B cell (primary cell): ENCODE measurements at places on chromosomes 2 and 18. TPM values are rescaled to one million over a fixed set of nuclear protein-coding genes. Genes with fewer than 3 reads are reported as not detected.

GRCh38 chr2:6887751-6888192, 10.2 kb downstream of the RSAD2 start:
- no peak for DNase-seq

DNA sequence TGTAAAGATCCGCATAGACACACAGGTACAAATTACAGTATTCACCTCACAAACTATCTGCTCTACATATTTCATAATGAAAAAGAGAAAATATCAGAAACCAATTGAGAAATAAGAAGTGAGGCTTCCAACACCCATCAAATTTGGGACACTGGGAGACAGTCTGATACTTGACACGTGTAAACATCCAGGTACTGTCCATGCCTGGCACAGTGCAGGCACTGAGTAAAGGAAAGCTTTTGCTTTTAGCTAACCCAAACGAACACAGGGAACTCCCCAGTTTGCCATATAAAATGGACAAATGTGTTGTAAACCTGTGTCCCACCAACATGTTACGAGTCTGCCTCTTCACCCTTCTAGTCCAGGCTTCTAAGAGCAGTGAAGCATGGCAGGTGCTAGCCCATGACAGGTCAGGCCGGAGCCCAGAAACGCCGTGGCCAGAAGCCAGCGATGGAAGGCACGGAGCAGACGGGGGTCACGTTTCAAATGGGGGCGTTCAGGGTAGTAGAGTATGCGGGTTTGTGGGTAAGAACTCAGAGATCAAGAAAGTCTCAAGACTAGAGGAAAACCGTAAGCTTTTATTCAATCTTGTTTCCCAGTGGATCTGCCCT, 27.0 kb downstream of the CDH2 start:
- DNase-seq: no peak

GRCh38 chr2:25805987-25806386, 72.3 kb downstream of the ASXL2 start:
- no peak for DNase-seq

- peak; percentile 79 for DNase-seq
These were observed 49.8 kb upstream of the SLC1A4 start for GRCh38 chr2:64939332-64939917.

The TSPYL6 gene
- not detected in 2 replicates for total RNA-seq

GRCh38 chr2:86074811-86075210, 30.9 kb downstream of the POLR1A start:
- no peak for DNase-seq

DNA sequence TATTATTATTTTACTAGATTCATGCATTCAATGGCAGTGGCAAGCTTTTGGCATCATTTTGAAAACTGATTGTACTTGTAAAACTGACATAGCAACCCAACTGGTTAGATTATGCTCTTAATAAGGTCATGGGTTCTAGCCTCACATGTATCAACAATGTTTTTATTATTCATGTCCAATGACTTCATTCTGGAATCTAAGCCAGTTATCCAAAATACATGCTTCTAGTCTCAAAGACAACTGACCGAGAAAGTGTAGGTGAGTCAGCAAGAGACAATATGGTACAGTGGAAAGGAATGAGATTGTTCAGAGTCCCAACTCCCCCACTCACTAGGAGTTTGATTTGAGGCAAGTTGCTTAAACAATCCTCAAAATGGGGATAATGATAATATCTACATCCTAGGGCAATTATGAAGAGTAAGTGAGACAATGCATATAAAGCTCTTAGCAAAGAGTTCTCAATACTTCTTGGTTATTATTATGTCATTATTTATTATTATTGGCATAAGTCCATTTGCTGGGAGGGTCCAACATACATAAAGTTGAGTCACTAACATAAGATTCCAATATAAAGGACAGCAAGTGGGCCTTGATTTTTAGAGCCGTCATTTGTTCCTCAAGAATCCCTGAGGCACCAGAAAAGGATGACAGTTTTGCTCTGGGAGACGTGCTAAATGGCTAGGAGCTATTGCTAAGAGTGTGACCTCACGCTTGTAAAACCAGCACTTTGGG, 99.4 kb downstream of the NEB start:
- no peak for DNase-seq

- no peak for DNase-seq
These were observed 48.1 kb downstream of the KCNE4 start for GRCh38 chr2:223100061-223100511.

DNA sequence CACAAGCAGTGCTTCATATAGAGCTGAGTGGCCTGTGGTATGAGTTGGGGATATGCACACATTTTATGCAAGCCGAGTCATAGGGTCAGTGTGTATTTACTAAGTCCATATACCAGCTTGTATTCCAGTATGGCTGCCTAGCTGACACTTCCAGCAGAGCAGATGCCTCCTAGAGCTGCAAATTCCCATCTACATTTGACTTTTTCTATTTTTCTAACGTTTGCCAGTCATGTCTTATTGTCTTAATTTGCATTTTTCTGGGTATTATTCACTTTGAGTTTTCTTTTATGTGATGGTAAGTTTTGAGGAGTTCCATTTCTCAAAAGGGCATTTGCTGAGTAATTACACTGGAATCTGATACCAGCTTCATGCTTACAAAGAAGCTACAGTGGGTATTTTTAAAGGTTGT, 334.5 kb upstream of the CDH2 start:
- no peak for DNase-seq

The IL1R1 gene
- not detected in 2 replicates for total RNA-seq

The POMC gene
- total RNA-seq: 3.4 and 4.3 TPM in 2 replicates

DNA sequence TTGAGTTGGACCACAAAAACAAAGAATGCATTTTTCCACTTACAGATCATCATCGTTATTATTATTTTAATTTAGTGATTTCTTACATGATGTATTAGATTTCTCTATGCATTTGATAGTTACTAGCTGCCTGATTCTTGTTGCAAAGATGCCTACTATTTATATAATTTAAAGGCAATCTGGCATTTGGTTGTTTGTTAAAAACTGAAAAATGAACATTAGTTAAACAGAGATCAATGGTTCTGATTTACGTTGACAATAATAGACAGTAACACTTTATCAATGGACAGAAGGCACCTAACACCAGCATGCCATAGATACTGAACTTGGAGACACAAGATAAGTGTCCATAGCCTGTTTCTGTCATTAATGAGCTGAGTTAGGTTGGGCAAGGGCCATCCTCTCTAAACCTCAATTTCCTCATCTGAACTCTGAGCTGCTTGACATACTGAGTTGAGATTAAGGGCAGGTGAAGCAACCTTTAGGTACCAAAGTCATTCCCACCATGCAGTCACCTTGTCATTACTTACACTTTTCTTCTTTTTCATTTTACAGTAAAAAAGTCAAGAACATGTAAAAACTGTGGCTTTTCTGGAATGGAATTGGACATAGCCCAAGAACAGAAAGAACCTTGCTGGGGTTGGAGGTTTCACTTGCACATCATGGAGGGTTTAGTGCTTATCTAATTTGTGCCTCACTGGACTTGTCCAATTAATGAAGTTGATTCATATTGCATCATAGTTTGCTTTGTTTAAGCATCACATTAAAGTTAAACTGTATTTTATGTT, 3.1 kb downstream of the CCL20 start:
- no peak for DNase-seq
